ENCODE measurements at places on chromosomes 7 and 10.

GRCh38 chr7:159098811-159099655, 45.6 kb downstream of the VIPR2 start:
- DNase-seq, result no peak

DNA sequence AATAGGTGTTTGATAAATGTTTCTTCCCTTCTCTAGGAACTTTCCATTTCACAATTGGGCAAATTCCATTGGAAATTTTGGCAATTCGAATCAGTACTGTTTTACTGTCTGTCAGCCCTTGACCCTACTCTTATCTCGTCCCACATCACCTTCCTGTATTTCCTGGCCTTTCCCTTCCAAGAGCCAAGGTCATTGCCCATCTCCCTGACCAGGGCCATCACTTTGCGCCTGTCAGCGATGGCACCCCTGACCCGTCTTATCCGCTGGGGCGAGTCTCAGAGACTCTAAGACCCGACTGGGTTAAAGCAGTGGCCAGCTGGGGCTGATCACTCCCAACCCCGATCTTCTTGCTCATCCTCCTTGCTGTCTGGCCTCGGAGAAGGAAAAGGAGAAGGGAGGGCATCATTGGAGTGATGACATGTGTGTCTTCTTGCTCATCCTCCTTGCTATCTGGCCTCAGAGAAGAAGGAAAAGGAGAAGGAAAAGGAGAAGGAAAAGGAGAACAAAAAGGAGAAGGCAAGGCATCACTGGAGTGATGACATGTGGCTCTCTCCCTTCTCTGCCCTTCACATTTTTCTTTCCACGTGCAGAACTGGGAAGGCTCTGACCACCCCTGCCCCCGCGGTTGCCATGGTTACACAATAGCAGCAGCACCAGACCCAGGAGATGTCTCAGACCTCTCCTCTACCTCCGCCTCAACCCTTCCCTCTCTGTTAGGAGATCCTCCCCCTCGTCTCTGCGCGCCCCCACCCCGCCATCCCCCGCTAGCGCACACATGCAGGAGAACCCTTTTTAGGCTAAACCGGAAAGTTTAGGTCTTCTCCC, 2.0 kb downstream of the SEMA3D start:
- DNase-seq, result no peak

DNA sequence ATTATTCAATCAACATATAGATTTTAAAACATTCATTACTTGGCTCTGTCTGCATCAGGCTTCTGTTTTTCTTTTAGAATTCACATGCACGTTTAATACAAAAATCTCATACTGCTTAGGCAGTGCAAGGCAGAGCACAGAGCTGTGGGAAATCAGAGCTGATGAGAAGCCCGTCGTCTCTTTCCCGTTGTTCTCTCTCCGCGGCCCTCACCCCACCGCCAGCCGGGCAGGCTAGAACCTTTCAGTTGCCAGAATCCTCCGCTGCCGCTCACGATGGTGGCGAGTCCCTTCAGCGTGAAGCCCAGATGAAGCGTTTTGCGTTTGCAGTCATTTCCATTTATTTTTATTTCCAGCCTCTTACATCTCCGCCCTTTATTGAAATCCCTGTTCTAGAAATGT, 648.2 kb downstream of the SDK1 start:
- DNase-seq, result no peak

GRCh38 chr10:65430979-65431378, 1494.9 kb upstream of the LRRTM3 start:
- DNase-seq, result no peak

- no peak for DNase-seq
These were observed 30.2 kb downstream of the NOM1 start for GRCh38 chr7:156979711-156980110.

DNA sequence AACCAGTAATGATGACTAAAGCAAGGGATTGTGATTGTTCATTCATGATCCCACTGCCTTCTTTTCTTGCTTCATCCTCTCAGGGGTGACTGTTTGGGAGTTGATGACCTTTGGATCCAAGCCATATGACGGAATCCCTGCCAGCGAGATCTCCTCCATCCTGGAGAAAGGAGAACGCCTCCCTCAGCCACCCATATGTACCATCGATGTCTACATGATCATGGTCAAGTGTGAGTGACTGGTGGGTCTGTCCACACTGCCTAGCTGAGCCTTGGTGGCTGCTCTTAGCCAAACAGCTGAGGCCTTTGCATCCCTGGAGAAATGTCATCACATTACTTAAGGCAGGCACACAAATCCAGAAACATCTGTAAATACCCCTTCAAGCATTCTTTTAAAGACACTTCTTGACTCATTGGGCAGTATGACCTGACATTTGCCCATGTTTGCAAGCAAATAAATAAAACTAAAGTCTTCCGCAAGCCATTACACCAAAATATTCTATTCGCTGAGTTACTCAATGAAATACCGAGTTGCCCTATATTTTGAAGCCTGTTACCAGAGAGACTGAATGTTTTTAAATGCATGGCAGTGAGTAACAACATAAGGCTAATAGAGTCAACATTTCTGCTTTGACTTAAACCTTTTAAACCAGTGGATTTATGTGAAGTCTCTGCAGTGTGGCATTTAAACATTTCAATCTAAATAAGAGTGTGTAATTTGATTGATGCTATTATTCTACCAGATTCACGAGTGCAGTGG, 166.3 kb upstream of the LANCL2 start:
- no peak for DNase-seq

GRCh38 chr7:80773787-80774508, 135.5 kb downstream of the CD36 start:
- no peak for DNase-seq

DNA sequence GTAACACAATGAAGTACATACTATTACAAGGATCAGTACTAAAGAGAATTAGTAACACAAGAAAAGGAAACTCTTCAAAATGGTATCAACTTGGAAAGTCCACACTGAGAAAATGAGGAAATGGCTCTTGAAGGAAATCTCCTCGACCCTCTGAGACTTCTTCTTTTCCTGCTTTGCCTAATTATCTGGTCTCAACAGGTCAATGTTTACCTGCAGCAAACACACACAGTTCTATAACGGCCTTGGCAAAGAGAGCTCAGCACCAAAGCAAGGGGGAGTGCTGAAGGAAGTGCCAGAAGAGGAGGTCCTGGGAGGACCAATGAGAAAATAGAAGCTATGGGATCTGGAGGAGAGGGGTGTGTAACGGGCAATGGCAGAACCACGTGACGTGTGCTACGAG, 21.9 kb downstream of the CHCHD3 start:
- DNase-seq, result no peak

DNA sequence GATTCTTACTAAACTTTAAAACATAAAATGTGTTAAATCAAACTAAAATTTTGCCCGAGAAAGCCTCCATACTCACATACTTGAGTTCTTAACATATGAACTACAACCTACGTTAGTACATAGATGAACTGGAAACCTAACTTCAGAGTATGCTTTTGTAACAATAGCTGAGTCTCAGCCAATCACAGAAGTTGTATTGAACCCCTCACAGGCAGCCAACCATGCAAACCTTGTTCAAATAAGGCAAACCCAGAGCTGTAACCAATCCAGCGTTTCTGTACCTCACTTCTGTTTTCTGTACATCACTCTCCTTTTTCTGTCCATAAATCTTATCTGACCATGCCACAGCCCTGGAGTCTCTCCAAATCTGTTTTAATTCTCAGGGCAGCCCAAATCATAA, 157.3 kb upstream of the COL1A2 start:
- no peak for DNase-seq

DNA sequence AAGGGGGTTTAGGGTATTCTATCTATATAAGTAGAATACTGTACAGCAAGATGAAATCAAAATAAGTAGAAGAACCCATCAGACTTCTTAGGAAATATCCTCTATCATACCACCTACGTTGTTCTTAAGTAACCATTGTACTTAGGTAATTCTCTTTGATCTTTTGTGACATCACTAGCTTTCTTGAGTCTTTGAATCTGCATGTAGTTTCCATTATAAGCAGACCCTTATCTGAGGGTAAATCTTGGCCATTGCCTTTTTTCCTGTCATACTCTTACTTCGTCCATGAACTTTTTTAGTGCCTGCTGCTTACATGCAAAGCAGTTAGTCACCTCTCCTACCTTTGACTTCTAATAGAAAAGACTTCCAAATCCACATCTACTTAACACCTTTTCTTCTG, 49.0 kb downstream of the WAC start:
- DNase-seq, result no peak

DNA sequence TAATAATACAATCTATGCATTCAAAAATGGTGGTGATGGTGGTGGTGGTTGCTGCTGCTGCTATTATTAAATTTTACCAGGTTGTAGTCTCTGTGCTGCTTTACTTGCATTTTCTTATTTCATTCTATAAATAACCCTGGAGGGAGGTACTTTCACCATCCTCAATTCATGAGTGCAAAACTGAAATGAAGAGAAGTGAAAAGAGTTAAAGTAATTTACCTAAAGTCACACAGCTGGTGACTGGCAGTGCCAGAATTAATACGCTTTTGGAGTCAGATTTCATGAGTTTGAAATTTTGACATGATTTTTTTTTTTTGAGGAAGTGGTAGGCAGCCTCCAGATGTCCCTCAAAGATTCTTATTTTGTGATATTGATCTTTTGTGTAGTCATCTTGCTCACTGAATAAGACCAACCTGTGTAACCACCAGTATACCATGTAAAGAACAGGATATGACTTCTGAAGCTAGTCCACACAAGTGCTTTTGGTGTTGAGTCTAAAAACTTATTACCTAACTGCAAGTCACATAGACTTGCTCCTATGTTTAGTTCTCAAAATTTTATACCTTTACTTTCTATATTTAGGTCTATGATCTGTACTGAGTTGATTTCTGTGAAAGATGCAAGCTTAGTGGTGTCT, 218.8 kb downstream of the ZWINT start:
- DNase-seq, result no peak

DNA sequence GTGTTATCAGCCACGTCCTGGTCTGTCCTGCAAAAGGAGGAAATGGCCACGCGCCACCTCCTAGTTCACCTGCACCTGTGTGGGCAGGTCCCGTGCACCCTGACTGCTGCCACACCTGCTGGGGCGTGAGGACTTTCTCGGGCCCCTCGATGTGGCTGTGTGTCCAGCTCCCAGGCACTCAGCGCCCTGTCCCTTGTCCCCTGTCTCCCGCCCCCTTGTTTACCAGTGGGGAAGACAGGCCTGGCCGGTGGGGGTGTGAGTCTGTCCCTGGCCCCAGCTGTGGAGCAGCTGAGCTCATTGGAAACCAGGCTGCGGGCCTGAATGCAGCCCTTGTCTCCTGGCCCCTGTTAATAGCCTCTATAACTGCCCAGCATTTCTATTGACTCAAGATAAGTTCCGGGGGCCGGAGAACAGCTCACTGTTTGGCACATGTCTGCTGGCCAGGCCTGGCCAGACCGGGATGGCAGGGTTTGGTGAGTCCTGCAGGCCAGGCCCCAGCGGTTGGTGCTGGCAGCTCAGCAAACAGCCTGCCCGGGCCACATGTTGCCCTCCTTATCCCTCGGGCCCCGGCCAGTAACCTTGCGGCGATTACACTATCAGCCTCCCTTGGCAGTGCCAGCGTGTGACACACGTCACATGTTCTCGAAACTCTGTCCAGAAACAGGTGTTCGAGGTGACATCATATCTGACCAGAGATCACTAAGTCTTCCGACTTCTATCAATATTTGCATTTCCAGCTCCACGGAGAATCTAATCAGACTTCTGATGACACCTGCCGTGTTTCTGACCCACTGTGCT, 52.1 kb downstream of the FOXL3 start:
- DNase-seq, result no peak

GRCh38 chr10:123771877-123772644, 105.9 kb downstream of the GPR26 start:
- DNase-seq, result no peak

- no peak for DNase-seq
These were observed 27.8 kb downstream of the MRC1 start for GRCh38 chr10:17836942-17837341.

DNA sequence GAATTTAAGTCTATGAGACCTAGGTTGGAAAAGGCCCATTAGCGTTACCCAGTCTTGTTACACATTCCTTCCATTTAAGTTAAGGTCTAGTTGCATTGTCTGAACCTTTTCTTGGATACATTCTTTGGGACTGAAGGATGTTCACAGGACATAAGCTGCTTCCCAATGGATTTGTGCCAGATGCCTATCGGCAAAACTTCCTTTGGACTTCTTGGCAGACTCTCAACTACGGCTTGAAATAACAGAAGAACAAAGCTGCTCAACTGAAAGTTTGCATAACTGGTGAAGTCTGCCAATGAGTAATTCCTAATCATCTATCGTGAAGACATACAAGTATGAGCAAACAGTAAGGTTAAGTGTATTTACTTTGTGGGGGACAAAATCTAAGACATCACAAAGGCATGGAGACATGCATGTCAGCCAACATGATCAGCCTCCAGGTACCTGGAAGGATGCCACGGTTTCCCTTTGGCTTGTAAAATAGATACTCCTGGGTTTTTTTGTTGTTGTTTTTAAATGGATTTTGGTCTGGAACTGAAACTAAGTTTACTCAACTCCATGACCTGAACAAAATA, 35.4 kb downstream of the MALSU1 start:
- DNase-seq, result no peak

- DNase-seq, result no peak
These were observed 26.7 kb upstream of the ZNF800 start for GRCh38 chr7:127419196-127419595.

DNA sequence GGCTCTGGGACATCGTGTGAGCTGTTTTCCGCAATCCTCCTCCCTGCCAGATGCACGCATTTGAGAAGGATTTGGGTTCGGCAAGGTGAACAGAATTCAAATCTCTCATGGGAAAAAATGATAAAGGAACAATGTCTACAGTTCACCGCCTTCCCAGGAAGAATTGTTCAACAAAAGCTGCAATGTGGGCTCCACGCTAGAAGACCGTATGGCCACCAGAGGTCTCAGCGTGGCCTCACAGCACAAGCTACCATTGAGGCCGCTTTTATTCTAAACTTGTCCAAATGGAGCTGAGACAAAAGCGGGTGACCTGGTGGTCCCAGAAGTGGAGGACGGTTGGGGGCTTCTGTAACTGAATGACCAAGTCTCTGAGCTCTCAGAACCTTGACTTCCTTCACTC, 733.1 kb downstream of the PARD3 start:
- no peak for DNase-seq

GRCh38 chr7:65339257-65339656, 34.4 kb upstream of the ZNF92 start:
- DNase-seq, result no peak

GRCh38 chr10:24519950-24520349, 203.7 kb downstream of the ARHGAP21 start:
- DNase-seq, result no peak

DNA sequence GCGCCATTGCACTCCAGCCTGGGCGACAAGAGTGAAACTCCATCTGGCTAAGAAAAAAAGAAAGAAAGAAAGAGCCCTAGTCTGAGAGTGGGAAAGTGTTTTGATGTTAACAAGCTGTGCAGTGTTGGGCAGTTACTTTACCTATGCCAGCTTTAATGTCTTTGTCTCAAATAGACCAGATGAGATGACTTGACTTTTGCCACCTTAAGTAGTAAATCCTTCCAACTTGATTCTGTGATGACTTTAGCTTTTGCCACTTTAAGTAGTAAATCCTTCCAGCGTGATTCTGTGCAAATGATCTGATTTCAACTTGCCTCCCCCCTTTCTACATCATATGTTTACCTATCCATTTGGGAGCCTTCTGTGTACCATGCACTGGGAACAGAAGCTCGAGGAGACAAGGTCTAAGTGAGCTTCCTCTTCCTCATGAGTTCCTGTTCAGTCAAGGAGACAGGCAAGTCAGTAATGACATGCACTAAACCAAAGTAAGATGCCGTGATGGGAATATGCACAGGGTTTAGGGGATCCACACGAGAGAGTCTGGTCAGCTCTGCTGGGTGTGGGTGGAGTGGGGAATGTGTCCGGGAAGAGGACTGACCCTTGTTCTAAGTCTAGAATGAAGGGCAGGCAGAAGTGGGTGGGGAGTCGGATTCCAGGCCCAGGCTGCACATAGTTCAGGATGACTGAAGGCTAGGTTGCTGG, 17.2 kb downstream of the INPP5F start:
- no peak for DNase-seq
